Smooth muscle cell of the brain vasculature (primary cell): ENCODE measurements at places on chromosomes 1 and 21.
A peak's percentile ranks its signal among the peaks of the same experiment; 100 is the strongest.

DNA sequence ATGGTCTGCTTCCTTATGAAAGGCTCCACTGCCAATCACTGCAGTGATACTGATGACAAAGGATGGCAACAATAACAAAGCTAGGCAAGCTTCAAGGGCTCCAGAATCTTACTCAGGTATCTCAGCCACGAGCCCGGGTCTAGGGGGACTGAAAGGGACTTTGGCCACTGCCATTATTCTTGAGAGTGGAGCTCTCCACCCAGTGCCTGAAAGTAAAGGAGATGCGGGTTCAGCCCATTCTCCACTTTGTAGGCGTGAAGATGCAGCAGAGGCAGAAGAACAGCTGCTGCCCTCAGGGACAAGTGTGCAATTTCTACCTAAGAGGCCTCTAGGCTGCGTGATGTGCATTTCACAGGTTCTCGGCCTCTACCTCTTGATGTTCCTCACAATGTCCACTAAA lies 31.4 kb upstream of the SLAMF9 start:
- no peak for DNase-seq

- no peak for DNase-seq
These were observed 99.7 kb downstream of the GLIS1 start for GRCh38 chr1:53639251-53639763.

DNA sequence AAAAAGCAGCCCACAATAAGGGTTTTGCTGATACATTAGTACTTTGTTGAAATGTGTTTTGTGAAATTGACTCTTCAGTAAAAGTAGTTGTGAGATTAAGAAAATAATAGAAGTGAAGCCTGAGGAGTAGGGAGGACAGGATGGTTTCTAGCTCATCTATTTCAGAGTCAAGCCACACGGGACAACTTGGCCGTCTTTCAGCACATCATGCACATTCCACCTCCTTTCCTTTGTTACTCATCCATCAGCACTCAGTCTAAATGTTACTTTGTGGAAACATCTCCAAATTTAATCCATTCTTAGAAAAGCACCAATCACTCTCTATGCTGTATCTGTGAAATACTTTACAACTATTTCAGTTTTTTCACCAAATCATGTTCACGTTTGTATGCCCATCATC lies 223.3 kb downstream of the FGGY start:
- peak; percentile 35 for DNase-seq

DNA sequence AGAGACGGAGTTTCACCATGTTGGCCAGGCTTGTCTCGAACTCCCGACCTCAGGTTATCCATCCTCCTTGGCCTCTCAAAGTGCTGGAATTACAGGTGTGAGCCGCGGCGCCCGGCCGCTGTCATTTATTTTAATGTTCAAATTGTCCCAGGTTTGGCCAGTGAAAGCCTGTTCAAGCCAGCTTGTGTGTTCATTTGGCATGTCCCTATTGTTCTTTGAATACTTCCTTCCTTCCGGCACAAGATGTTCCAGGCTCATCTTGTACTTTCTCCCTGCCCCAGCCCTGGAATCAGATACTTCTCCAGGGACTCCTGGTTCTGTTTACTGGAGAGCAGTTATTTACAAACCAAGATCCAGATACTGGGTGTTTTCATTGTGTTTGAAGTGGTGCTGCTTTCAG lies 37.0 kb downstream of the ZBTB8B start:
- DNase-seq, result no peak

DNA sequence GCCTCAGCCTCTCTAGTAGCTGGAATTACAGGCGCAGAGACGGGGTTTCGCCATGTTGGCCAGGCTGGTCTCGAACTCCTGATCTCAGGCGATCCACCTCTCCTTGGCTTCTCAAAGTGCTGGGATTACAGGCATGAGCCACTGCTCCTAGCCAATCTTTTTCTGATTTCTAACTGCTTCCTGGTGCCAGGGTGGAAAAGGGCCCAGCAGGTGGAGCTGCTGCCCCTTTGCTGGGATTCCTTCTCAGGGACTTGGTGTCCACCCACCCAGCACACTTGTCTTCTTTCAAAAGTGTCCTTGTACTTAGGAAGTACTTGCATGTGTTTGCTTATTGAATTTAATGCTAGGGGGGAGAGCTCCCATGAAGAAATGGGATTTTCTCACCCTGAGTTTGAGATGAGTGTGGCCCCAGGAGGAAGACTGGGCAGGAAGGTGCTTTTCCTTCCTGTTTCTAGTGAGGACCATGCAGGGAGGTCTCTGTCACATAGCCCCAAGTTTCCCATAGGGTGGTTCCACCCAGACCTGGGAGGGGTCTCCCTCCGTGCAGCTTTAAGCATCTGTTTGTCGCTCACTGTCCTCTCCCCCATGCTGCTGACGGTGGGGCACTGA lies 14.2 kb downstream of the UTP11 start:
- no peak for DNase-seq

- no peak for DNase-seq
These were observed at the start of gene KIRREL1 for GRCh38 chr1:157993147-157993917. Gene KIRREL1 (plus strand): TSS chr1:157993645. CDS start chr1:157993677, 32 bp downstream.

GRCh38 chr1:169892927-169893644 lies 610 bp downstream of the SCYL3 start:
- DNase-seq, result no peak

GRCh38 chr1:68346188-68346808 lies 103.5 kb downstream of the RPE65 start:
- no peak for DNase-seq

DNA sequence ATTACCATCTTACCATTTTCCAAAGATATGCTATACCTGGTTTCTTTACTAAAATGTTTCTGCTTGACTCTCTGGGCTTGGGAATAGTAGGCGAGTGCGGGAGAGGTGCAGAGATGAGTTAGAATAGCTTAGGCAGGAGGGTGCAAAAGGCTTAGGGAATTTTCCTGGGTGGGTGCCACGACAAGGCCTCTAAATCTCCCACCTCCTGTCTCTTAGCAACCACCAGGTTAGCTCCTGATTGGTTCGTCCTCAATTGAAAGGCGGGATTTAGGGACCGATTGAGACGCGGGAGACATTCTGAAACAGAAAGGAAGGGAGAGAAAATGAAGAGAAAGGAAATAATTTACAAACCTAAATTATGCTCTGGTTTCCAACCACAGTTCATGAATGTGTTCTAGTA lies 3.1 kb downstream of the ACKR1 start:
- DNase-seq, result no peak

DNA sequence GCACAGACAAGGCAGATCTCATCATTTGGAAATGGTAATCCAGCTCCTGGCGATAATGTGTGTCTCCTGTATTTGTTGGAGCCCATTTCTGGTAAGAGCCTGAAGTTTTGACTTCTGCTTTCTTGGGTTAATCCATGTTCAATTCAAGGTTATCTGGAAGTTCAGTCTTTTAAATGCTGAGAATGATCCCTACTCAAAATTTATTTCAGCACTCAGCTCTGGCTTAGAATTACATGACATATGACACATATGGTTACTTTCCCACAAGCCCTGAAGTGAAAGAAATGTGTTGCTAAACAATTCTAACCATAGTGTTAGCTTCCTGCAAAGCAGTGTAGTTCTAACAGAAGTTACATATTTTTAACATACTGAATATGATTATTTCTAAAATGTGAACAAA lies 2.7 kb downstream of the PTGFR start:
- no peak for DNase-seq

DNA sequence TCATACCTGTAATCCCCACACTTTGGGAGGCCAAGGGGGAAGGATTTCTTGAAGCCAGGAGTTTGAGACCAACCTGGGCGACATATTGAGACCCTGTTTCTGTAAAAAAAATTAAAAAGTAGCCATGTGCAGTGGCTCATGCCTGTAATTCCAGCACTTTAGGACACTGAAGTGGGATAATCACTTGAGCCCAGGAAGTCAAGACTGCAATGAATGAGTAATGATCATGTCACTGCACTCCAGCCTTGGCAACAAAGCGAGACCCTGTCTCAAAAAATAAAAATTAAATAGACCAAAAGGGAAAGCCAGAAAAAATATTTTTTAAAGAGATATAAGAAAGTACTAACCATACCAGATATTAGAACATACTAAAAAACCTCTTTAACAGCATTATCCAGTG lies 44.7 kb upstream of the LYPLAL1 start:
- no peak for DNase-seq

DNA sequence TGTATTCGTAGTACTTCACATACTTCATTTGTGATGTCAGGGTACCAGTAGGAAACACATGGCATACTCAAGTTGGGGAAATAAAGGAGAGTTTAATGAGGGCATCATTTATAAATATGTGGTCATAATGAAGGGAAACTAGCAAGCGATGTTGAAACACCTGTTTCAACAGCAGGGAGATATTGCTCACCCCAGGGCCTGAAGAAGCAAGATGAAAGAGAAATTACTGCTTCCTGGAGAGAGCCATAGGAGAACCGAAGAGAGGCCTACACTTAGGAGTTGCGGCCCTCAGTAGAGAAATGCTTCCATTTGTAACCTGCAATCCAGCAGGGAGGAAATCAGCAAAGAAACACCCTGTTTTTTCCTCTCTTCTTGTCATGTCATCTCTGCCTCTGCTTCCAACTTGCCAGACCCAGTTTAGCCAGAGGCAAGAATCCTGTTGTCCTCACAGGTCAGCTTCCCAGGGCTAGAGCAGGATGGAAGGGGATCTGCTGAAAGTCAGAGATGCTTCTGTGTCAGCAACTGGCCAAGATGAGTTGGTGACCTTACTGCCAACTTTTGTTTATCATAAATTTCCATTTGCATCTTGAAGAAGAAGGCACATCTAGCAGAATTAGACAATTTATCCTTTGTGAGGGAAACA lies 67.6 kb upstream of the TSPAN2 start:
- DNase-seq, result no peak

- DNase-seq, result peak; percentile 13
These were observed 54.7 kb downstream of the UMODL1 start for GRCh38 chr21:42125571-42126544.

DNA sequence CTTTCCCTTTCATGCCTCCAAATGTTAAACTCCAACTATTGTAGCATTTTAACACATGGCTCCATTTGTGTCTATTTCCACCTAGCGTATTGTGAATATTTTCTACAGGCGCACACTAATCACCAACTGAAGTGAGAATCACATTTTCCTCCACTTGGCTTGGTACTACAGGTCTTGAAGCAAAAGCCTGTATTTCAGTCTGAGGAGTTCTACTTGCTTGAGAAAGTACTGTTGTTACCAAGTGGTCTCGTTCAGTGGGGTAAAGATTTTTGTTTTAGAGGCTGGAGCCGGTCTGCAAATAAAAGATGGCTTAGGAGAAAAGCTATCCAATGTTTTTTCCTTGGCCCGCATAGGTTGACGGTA lies 550 bp upstream of the PTBP2 start:
- no peak for DNase-seq

DNA sequence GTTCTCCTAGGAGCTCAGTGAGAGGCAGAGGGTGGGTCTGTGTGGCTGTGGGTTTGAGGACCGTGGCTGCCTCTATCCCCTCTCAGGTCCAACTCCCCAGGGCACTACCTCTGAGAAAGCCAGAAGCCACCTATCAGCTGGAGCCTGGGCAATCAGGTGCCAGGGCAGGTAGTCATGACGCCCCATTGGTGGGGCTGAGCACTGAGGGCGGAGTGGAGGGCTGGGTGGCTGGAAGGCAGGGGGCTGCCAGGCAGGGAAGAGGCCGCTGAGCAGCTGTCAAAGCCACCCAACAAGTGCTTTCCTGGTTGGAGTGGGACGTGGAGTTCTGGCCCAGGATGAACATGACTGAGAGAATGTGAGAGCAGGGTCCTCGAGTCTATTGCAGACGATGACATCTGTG lies 164.9 kb upstream of the AJAP1 start:
- DNase-seq, result no peak

- DNase-seq, result no peak
These were observed 759.8 kb downstream of the ADGRL2 start for GRCh38 chr1:82560566-82560965.

- no peak for DNase-seq
These were observed 56.2 kb downstream of the EVI5 start for GRCh38 chr1:92728697-92729096.

DNA sequence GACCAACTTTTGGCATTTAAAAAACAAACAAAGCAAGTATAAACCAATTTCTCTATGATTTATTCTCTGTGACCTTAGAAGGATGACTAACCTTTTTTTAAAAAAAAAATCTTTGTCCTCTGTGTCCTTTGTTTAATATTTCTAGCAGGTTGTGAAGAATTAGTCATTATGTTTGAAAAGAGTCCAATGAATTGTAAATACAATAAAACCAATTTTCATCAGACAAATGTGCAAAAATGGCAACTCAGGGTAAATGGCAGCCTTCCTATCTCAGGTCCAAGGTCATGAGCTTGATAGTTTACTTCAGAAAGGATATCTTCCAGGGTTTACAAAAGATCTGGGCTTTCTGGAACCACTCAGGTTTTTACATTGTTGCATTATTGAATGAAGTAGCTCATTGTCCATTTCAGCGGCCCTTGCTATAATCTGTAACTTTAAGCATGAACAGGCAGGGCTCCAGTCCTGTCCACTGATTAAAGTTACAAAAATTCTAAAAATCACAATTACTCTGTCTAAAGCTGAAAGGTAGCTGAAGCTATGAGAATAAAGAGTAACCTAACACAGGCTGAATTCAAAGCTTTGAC lies 11.7 kb upstream of the MAP3K21 start:
- no peak for DNase-seq

DNA sequence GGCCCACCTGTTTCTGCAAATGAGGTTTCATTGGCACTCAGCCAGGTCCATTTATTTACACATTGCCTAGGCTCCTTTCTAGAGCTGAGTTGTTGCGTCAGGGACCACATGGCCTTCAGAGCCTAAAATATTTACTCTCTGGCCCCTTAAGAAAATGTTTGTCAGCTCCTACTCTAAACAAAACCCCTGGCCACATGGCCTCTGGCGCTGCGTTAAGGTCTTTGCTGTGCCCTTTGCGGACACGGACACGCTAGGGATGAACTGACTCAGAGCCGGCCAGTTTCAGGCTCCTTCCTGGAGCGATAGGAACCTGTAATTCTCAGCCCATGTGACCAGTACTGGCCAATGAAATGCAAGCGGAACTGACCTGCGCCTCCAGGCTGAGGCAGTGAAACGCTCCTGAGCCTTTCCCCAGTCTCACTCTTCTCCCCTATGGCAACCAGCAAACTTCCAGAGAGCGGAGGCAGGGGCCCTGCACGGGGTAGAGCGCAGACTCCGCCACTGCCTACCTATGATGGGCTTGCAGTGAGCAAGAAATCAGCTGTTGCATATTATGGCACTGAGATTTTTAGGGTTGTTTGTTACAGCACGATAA lies 160.3 kb downstream of the ETS2 start:
- DNase-seq, result no peak

- no peak for DNase-seq
These were observed 56.0 kb upstream of the CD53 start for GRCh38 chr1:110816945-110817344.

DNA sequence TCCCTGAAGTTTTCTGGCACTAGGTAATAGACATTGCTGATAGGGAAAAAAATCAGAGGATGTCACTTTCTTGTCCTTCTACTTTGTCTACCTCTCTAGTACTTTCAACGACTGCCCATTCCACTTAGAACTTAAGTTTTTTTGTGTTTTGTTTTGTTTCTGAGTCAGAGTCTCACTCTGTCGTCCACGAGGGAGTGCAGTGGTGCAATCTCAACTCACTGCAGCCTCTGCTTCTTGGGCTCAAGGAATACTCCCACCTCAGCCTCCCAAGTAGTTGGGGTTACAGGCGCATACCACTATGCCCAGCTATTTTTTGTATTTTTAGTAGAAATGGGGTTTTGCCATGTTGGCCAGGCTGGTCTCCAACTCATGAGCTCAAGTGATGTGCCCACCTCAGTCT lies 79.2 kb downstream of the SGIP1 start:
- DNase-seq, result no peak
